Iris pigment epithelial cell (primary cell): ENCODE measurements at places on chromosomes 2 and 18.

DNA sequence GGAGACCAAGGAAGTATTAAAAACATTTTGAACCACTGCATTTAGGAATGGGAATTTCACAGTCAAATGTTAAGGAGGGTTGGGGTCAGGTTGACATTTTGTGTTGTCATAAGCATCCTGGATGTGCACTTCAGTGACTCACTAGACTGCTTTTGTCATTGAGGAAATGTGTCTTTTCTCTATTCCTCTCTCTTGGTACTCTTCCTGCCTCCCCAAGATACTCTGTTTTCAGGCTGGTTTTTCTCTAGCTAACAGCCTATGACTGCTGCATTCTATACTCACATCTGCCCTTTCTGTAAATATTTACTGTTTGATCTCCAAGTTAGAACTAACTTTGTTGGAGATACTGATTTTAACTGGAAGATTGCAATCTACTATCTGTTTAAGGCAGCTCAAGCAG lies 23.4 kb downstream of the XRCC5 start:
- DNase-seq: no peak

- DNase-seq: peak; percentile 90
Measured at GRCh38 chr18:59358414-59358711, 702 bp downstream of the LMAN1 start.

DNA sequence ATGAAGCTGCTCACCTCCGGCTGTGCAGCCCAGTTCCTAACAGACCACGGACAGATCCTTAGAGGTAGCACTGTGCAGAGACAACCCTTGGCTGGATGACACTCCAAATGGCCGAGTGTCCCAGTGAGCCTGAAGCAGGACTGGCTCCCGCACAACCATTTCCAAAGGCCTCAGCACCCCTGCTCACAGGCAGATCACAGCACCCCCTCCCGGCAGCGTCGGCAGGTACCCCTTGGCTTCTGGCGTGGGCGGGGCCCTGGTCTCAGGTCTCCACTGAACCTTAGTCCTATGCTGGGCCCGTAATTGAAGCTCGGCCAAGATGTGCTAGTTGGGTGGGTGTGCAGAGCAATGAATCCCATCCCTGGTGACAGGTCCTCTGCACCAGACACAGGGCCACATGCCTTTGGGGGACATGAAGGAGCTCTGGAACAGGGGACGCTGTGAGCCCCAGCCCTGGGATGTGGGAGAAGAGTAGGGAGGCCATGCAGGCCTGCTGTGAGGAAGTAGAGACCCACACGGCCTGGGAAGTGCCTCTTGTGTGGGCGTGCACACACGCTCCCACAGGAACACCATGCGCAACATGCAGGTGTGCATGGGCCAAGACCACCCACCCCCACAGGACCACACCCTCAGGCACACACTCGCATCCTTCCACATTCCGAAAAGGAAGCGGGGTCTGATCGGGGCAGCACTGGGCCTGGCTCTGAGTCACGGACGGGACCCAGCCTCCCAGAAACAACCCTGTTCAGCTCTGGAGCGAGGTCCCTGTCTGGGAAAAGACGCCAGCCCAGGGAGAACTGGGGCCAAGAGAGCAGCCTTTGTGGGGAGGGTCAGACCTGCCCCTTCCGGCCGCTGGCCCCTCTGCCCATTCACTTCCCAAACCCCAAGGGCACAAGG lies 2.8 kb downstream of the DUSP2 start:
- DNase-seq: no peak

GRCh38 chr2:197803033-197803444 lies 1.4 kb upstream of the PLCL1 start:
- peak; percentile 55 for DNase-seq

DNA sequence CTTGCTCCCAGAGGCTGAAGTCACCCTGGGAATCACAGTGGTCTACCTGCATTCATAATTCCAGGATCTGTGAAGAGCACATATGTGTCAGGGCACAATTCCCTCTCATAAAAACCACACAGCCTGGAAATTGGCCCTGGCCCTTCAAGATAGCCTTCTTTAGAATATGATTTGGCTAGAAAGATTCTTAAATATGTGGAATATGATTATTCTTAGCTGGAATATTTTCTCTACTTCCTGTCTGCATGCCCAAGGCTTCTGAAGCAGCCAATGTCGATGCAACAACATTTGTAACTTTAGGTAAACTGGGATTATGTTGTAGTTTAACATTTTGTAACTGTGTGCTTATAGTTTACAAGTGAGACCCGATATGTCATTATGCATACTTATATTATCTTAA lies 24.2 kb downstream of the ICOS start:
- DNase-seq: no peak

DNA sequence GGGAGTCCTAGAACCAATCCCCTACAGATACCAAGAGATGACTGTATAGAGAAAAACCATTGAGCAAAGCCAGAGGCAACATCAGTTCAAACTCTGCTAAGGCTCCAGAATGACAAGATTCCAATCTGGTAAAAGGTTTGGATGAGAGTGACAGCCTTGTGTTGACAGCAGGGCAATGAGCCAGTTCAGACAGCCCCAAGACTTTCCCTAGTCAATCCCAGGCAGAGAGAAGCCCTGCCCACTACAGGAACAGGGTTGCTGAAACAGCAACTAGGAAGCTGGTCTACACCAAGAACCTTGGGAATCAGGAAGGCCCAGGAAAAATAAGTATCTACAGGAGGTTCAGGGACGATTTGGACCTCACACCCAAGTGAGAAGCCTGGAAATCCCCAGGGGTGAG lies 3.3 kb downstream of the PSTPIP2 start:
- no peak for DNase-seq

DNA sequence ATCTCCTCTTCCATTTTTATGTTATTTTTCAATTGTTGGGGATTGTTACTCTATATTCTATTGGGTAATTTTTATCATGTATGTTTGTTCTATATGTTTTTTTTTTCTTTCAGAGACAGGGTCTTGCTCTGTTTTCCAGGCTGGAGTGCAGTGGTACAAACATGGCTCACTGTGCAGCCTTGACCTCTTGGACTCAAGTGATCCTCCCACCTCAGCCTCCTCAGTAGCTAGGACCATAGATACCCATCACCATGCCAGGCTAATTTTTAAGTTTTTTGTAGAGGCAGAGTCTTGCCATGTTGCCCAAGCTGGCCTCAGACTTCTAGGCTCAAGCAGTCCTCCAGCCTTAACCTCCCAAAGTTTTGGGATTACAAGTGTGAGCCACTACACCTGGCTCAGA lies 88.7 kb downstream of the TTC27 start:
- no peak for DNase-seq
